ENCODE measurements at places on chromosomes 4 and X.

DNA sequence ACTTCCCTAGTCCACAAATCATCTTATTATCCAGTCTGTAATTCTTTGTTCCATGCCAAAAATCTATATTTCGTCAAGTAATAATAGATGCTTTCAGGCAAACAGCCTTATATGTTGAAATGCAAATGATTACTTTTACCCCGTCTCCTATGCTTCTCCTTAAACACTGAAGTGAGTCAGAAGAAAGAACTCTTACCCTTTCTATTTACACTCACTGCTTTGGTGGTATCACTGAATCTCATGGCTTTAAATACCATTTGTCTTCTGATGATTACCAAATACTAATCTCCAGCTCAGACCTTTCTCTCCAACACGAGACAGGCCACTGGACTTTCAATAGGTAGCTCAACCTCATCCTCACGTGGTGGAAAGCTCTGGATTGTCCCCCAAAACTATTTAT, 558.1 kb downstream of the IL1RAPL1 start:
- DNase-seq = no peak

DNA sequence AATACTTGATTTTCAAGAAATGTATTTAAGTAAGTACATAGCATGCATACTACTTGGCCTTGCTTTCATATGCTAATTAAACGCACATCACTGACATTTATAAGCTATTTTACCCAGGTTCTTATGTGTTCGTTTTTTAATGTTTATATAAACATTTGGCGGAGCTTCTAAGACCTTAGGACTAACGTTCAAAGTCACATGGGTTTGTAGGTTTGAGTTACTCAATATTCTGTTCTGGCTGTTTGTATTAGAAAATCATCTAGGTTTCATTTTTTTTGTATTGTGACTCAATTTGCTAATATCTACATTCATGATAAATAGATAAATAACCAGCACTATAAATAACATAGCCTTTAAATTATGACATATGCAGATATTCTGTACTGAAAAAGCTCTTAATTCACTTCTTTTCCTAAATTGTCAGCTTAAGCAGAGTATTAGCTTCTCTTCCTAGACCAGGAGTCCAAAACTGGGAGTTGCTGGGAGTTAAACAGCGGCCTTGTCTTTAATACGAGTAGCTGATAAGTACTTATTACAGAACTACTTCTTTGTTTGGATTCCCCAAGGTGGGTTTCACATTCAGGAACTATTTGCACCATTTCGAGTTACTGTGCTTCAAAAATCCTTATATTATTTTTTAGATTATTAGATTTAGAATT, 42.0 kb downstream of the GUCY1B1 start:
- no peak for DNase-seq

DNA sequence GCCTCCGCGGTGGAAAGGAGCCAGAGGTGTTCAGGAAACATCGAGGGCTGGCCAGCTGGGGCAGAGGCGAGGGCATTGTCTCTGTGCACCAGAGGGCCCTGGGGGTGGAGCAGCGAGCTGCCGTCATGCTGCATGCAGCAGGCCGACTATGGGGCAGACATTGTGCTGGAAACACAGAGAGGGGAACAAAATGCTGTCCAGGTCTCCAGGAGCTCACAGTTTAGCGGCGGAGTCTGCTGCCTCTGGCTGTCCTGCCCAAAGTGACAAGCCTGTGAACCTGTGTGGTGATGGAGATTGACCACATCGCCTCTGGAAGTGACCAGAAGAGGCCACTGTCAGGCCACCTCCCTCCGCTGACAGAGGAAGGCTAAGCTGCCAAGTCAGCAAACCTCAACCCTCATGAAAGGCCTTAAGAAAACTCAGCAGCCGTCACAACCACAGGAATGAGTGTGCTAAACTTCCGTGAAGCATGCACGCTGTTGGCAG, 20.1 kb upstream of the SASH3 start:
- DNase-seq = no peak

DNA sequence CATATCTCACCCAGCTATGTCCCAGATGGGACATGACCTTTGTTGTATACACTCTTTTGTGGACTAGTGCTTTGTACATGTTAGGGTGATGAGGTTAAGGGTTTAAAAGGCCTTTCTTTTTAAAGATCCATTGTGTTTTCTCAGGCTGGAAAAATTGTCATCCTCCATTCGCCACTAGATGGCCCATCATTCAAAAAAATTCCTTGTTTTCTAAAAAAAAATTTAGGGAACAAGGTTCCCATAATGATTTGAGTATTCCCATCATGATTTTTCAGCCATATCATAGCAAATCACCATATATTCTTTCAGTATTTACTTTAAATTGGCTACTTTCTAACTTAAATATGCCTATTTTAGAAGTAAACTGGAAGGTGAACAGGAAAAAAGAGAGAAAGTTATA, 91.9 kb upstream of the TMEM164 start:
- DNase-seq = no peak

GRCh38 chrX:138986866-138987265, 275.3 kb upstream of the FGF13 start:
- DNase-seq = no peak

DNA sequence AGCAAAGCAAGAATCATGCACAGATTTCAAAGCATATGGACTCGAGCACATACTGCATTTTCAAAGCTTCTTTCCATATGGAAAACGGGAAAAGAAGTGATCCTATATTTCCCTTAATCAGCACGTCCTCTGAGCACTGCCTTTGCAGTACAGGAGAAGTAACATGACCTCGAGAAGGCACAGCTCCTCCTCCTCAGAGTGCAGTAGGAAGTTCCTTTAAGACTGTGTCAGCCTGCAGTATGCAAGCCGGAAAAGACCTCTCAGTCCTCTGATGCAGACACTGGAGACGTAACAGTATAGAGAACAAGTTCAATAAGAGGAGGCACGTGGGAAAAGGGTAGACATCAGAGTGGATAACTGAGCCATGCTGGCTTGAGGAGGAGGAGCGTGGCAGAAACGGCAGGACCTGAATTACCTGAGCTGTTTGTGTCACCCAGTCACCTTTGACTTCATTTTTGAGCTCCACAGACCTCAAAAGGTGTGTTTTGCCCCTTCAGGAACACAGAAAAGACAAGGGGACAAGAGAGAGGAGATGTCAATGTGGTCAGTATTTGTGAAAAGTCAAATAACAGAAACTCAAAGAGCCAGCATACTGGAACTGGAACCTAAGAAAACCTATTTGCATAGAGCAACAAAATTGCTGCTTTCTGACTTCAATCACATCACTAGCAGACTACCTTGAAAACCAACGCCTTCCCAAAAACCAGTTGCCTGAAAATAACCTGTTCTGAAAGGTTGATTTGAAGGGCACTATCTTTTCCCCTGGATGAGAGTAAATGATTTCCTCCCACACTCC, 20.8 kb downstream of the IRF2 start:
- no peak for DNase-seq

DNA sequence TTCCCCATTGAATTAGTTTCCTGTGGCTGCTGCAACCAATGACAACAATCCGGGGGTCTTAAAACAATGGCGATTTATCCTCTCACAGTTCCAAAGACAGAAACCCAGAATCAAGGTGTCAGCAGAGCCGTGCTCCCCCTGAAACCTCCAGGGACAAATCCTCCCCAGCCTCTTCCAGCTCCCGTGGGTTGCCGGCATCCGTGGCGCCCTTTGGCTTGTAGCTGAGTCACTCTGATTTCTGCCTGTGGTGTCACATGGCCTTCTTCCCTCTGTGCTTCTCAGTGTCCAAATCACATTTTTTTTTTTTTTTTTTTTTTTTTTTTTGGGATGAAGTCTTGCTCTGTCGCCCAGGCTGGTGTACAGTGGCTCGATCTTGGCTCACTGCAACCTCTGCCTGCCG, 64.5 kb upstream of the STX18 start:
- no peak for DNase-seq

DNA sequence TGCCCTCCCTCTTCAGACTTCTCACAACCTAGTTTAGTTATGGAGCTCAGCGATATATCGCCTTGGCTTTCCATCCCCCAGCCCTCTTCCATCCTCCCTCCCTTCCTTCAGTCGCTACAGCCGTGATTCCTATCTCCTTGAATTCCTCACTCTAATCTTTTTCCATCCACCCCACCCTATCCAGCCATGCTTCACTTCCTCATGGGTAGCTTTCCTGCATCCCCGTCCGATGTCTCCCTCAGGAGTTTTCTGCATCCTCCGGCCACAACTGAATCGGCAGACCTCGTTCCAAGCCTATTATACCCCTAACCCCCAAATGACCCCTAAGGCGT, 456 bp downstream of the SNX12 start:
- peak; percentile 31 for DNase-seq

- no peak for DNase-seq
Measured at GRCh38 chr4:181418496-181418895, 824.7 kb upstream of the TENM3 start.

DNA sequence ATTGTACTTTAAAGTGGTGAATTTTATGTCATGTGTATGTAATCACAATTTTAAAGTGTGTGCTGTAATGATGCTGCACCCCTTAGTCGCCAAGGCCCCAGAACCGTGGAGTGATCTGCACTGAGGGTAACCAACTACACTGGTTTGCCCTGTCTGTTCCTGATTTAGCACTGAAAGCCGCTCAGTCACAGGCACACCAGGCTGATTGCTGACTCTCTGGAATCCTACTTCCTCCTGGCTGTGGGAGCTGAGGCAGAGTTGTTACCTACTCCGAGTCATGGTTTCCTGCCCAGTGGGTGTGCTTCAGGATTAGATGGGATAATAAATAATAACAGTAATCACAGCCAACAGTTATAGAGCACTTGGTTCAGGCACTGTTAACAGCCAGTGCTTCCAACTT, 645.4 kb downstream of the BCOR start:
- DNase-seq = no peak

- DNase-seq = no peak
Measured at GRCh38 chr4:151567056-151567455, 158.1 kb downstream of the FHIP1A start.

GRCh38 chrX:49041744-49042580, 1.2 kb downstream of the TFE3 start:
- no peak for DNase-seq

- no peak for DNase-seq
Measured at GRCh38 chr4:127968586-127968985, 3.4 kb downstream of the ABHD18 start.

- DNase-seq = no peak
Measured at GRCh38 chr4:126812076-126812475, 820.7 kb upstream of the INTU start.

DNA sequence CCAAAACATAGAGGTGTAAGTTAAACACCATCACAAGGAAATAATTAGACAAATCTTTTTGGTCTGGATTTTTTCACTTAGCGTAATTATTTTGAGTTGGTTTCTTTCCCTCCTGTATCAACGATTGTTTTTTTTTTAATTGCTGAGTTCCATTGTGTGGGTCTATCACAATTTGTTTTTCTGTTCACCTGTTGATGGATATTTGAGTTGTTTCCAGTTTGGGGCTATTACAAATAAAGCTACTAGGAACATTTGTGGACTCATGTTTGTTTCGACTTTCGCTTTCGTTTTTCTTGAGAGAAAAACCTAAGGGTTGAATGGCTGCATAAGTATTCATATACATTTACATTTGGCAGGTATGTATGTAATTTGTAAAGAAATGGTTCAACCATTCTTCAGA, 20.4 kb upstream of the FBXW7 start:
- no peak for DNase-seq

- DNase-seq = no peak
Measured at GRCh38 chr4:27115221-27115620, 254.6 kb downstream of the STIM2 start.

DNA sequence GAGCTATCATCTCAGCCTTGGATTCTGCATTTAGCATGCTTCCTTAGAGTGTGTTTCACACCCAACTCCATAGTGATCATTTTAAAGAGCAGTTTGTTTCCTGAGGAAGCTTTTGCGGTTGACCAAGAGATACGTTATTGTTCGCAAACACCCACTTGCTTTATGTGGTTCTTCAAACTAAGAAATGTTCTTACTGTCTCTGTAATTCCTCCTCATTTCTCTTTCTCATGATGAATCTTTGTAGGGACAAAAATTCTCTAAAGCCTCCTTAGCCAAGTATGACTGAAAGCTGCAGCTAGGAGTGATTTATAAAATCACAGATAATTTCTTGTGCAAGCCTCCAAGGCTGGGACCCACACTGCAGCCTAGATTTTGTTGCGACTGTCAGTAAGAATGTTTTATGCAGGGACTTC, 10.0 kb downstream of the TNIP3 start:
- no peak for DNase-seq

DNA sequence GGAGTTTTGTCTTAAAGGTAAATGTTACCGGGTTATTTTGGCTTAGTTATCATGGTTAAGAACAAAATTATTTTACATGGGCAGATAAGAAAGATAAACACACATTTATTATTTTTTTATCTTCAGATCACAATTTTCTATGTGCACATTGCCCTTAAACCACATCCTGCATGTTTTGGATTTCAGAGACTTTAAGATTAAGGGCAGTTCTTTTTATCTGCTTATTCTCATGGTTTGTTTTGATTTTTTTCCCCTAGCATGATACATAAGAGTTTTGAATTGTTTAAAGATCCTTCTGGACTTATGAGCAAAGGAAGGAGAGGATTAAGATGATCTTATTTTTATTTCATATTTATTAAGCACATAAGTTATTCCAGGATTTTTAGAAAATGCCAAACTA, 190.1 kb upstream of the BMP3 start:
- DNase-seq = no peak

- no peak for DNase-seq
Measured at GRCh38 chr4:141501931-141502330, 134.5 kb upstream of the IL15 start.

DNA sequence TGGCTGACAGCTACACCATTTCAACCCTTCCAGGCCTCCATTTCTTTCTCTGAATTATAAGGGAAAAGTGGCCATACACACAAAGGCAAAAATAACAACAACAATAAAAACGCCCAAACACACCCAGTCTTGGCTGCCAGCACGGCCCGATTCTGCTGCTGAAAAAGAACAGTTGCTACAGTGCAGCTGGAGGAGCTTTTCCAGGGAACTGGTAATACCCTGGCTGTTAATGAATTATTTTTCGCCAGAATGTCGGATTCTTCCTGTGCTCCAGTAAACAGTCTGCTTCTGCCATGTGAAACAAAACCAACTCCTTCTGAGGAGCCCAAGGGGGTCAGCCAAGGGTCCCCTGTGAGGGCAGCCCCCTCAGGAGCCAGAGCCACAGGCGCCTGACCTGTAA, 6.6 kb downstream of the RAI2 start:
- no peak for DNase-seq

DNA sequence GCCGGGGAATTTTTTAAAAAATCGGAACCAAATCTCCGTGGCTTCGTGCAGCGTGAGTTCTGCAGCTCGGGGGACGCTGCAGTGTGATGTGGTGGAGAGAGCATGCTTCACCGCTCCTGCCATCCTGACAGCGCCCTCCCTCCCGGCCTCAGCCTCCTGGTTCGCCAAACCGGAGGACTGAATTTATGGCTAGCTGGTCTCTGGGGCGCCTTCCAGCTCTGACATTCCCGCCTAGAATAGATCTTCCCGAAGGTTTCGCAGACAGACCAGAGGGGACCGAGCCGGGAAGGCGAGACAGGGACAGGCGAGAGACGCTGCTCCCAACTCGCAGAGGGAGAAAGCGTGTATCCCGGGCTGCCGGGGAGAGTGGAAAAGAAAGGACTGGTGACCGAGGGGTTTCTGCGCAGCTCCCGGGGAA, 25.9 kb downstream of the HOPX start:
- DNase-seq = no peak

GRCh38 chr4:105015750-105016149, 130.9 kb upstream of the TET2 start:
- no peak for DNase-seq

- DNase-seq = no peak
Measured at GRCh38 chr4:74311696-74312313, 3.5 kb downstream of the EPGN start.

GRCh38 chr4:1745697-1746096, 24.4 kb downstream of the TACC3 start:
- DNase-seq = no peak

All from cerebellar nuclear complex (tissue), 1 donor.